Caco-2 (cell line): ENCODE measurements at places on chromosomes 13 and 19. TPM values are rescaled to one million over a fixed set of nuclear protein-coding genes. Genes with fewer than 3 reads are reported as not detected.
A peak's percentile ranks its signal among the peaks of the same experiment; 100 is the strongest.

Gene MAG
- total RNA-seq = 0.41 TPM in 1 of 2 replicates, not detected in the other

Gene ENOX1
- total RNA-seq = 9.1 and 10.4 TPM in 2 replicates

Gene ZNF625
- total RNA-seq = not detected in 2 replicates

Gene ZNRF4
- not detected in 2 replicates for total RNA-seq

Gene TPP2
- 58.9 and 64.3 TPM in 2 replicates for total RNA-seq

Gene ZNF83
- 36.8 and 39.4 TPM in 2 replicates for total RNA-seq

Gene PGLYRP1
- total RNA-seq = not detected in 2 replicates

Gene KCNN1
- total RNA-seq = not detected in 2 replicates

Gene TRPM4
- 27.8 and 31.4 TPM in 2 replicates for total RNA-seq

Gene ISYNA1
- total RNA-seq = 65.3 and 67.3 TPM in 2 replicates

Gene SBK3
- total RNA-seq = 2.3 and 2.4 TPM in 2 replicates

Gene TMEM91
- 1.4 and 2.2 TPM in 2 replicates for total RNA-seq

DNA sequence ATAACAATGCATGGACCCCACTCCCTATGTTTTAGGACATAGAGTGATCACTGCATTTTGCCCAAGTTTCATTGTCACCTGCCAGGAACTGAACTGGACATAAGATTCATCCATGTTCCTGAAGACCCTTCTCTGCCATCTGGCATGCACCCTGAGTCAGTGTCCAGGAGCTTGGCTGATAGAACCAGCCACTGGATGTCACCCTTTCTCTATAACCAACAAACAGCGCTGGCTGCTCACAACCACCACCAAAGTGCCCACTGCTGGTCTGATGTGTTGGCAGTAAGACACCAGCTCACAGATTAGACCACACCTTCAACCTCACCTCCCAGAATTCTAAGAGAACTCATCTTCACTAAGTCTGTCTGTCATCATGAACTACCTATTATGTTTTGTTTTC is 333.4 kb downstream of the ITGBL1 start:
- DNase-seq = peak; percentile 40

- peak; percentile 94 for DNase-seq
Observed at GRCh38 chr19:8208922-8209461, at the start of gene CERS4. CERS4 (plus strand) TSS chr19:8209370; CDS start chr19:8251077, 41,707 bp downstream.

DNA sequence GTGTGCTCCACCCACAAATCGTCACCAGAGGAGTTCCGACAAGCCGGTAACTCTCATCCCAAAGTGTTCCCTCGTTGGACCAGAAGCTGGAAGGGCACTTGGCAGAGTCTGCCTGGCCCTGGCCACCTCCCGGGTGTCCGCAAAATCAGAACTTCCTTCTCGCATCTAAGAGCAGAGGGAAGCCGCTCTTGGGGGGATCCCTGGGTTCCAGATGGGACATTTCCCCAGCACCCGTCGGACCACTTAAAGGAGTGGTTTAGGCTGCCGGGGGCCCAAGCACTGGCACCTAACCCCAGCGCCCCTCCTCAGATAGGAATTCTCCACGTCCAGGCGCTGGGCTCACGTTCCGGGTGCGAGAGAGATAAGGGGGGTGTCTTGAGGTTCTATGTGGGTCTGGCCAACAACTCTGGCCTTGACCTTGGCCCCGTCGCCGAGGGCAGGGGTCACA is 857 bp upstream of the MAP2K7 start:
- DNase-seq = no peak

DNA sequence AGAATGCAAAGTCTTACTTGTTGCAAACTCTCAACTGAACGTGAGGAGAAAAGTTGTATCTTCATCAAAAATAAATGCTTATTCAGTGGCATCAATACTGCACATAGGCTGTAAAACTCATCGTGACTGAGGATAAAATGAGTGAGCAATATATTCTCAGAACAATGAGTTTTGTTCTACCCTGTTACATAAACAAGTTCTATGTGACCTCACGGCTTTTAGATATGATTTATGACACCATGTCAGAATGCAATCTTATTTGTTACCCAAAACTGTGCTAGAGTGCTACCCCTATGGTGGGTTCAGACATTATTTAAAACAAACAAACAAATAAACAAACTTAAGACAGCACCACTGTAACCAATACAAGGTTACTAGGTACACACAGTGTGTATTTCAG is 55.4 kb downstream of the FOXO1 start:
- DNase-seq = no peak

DNA sequence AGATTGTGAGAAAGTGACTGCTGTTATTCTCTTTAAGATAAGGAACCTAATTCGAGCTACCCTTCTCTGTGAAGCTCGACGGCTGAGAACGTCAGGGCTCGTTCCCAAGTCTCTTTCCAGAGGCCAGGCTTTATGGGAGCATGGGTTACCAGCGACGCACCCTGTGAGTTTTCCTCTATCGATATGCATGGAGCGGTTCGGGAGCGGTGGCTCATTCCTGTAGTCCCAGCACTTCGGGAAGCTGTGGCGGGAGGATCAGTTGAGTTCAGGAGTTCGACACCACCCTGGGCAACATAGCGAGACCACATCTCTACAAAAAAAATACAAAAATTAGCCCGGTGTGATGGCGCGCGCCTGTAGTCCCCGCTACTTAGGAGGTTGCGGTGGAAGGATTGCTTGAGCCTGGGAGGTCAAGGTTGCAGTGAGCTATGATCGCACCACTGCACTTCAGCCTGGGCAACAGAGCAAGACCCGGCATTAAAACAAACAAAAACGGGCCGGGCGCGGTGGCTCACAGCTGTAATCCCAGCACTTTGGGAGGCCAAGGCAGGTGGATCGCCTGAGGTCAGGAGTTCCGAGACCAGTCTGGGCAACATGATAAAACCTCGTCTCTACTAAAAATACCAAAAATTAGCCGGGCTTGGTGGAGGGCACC is 681 bp upstream of the ZNF606 start:
- no peak for DNase-seq

- no peak for DNase-seq
Observed at GRCh38 chr13:74129500-74130191, 4.6 kb downstream of the KLF12 start.

- DNase-seq = no peak
Observed at GRCh38 chr19:28614634-28615545, 598.1 kb downstream of the UQCRFS1 start.

GRCh38 chr19:13830741-13831536 is 35.7 kb downstream of the ZSWIM4 start:
- DNase-seq = no peak

DNA sequence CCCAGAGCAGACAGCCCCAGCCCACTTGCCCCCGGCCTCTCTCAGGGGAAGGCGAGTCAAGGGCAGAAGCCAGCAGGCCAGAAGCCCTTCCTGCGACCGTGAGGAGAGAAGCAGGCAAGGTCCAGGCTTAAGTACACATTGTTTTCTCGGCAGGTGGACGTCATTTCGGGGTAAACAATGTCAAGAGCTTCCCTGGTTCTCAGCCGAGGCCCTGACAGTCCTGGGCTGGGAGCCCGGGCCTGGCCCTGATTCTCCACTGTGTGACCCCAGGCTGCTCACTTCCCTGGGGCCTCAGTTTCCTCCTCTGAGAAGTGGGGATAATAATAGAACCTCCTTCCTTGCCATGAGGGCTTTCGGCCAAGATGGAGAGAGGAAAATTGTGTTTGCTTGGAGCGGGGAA is 19.4 kb downstream of the PLVAP start:
- no peak for DNase-seq

GRCh38 chr13:32409561-32410421 is 18.1 kb downstream of the N4BP2L1 start:
- DNase-seq = no peak

- DNase-seq = peak; percentile 97
Observed at GRCh38 chr19:38849147-38849859, 483 bp downstream of the HNRNPL start.

- DNase-seq = no peak
Observed at GRCh38 chr13:109644069-109644750, 142.2 kb downstream of the IRS2 start.

DNA sequence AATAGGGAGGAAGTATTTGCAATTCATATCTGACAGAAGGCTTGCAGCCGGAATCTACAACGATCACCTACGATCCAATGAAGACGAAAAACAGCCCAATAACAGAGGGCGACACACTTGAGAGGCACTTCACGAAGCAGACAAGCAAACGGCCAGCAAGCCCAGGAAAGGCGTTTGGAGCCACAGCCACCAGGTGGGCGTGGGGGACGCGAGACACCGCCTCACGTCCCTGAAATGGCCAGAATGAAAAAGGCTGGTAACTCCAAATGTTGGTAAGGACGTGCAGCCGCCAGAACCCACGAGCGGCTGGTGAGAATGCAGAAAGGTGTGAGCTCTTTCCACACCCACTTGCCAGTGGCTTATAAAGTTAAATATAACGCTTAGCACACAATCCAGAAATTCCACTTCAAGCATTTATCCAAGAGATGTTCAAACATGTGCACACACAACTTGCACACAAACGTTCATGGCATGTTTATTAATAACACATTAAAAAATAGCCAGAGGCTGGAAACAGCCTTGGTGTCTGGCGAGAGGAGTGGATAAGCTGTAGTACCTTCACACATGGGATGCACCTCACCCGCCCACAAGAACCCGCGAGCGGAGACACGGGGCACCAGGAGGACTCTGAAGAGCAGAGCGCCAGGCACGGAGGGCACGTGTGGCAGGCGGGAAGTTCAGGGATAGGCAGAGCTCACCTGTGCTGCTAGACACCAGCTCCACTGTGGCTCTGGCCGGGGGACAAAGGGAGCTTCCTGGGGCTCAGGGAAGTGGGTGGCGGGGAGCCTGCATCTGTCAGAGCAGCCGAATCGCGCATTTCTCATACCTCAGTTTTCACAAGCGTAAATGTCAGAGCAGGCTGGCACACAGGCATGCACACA is 89.3 kb downstream of the SPACA7 start:
- DNase-seq = no peak

DNA sequence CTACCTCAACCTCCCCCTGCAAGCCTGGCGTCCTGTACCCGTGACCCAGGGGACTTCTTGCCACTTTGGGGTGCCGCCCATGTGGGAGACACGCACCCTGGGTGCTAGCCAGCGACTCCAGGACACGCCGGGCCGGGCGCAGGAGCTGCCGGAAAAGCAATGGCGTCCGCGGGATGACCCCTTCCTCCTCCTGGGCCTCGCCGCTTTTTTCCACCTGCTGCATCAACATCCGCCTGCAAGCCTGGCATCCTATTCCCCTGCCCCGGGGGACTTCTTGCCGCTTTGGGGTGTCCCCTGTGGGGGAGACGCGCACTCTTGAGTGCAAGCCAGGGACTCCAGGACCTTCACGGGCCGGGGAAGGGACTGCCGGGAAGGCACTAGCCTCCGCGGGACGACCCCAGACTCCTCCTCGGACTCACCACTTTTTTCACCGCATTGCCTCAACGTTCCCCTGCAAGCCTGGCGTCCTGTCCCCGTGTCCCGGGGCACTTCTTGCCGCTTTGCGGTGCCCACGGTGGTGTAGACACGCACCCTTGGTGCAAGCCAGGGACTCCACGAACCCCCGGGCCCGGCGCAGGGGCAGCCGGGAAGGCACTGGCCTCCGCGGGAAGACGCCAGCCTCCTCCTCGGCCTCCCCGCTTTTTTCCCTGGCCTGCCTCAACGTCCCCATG is 237.8 kb downstream of the TUBA3C start:
- DNase-seq = no peak

- DNase-seq = no peak
Observed at GRCh38 chr13:99272481-99272880, 14.3 kb upstream of the GPR18 start.

DNA sequence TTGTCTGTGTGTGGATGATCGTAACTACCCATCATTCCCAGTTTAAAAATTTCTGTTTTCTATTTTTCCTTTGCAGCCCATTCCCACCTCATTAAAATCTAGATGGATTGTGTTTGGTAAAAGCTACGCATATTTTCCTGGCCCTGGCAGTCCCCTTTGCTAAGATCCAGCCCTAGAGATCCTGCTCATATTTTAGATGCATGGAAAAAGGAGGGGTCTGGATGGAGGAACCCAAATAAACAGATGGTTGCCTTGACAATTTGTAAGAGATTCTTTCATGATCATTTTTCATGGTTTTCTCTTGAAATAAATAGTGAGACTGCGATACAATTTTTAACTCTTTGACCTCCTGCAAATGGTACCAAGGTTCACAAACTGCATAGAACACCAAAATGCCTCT is 174.4 kb downstream of the SLC7A1 start:
- no peak for DNase-seq

DNA sequence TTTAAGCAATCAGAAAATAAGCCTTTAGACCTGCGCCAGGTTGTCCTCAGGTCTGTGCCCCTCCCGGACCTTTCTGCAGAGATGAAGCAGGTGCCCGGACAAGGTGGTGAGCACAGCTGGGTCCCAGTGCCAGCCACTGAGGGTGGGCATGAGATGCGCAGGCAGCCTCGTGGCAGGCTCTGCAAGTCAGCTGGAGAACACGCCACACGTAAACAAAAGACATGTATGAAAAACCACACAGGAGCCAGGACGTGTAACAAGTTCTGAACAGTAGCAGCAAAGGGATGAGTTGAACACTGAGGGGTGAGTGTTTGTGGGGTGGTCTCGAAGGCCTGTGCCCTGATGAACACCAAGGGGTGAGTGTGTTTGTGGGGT is 68.8 kb upstream of the MCF2L start:
- DNase-seq = no peak
